Endothelial cell (in vitro differentiated cells): ENCODE measurements at places on chromosomes 5 and 9. TPM values are rescaled to one million over a fixed set of nuclear protein-coding genes. Genes with fewer than 3 reads are reported as not detected.

CRHBP gene
- total RNA-seq, result 108 TPM

INSL4 gene
- not detected for total RNA-seq

ARAP3 gene
- 239 TPM for total RNA-seq

SMIM33 gene
- total RNA-seq, result not detected

SPINK13 gene
- not detected for total RNA-seq

C9 gene
- not detected for total RNA-seq

RNF44 gene
- total RNA-seq, result 103 TPM

GARIN3 gene
- not detected for total RNA-seq

AKNA gene
- total RNA-seq, result 79.1 TPM

PKN3 gene
- total RNA-seq, result 14.7 TPM

CARD19 gene
- 13.2 TPM for total RNA-seq

STKLD1 gene
- total RNA-seq, result 0.64 TPM

SERF1B gene
- total RNA-seq, result 71.7 TPM

ZNF354B gene
- 23.6 TPM for total RNA-seq

- no peak for DNase-seq
- H3K27ac ChIP-seq, result no peak overlapping the region
- H3K4me1 ChIP-seq, result peaks cover 7% of the 10 kb centered on the region
Measured at GRCh38 chr5:114358329-114358728, 3.5 kb upstream of the KCNN2 start.

- H3K27me3 ChIP-seq, result no peaks in the 10 kb centered on the region
- no peak for DNase-seq
- no peaks in the 10 kb centered on the region for H3K4me1 ChIP-seq
- H3K36me3 ChIP-seq, result no peaks in the 10 kb centered on the region
Measured at GRCh38 chr5:15074651-15075050, 203.1 kb upstream of the ANKH start.

GRCh38 chr5:177452688-177453638, 6.3 kb downstream of the PRR7 start:
- no peak overlapping the region for H3K4me3 ChIP-seq
- peaks cover 10% of the 10 kb centered on the region for H3K36me3 ChIP-seq
- DNase-seq, result no peak

DNA sequence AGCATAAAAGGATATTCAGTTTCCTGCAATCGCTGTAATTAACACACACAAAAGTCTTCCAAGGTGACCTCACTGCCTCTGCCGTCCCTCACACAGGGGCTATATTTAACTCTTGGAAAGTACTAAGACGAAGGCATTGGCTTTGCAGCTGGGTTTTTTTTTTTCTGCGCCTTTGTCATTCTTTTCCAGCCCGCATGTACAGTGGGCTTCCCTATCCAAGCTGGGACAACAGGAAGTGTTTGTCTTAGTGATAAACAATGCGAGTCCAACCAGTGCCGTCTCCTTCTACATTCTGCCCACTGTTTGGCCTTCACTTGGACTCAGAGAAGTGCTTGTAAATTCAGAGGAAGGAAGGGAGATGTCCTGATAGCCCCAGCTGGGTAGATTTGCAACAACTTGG, 17.6 kb downstream of the AFAP1L1 start:
- H3K4me1 ChIP-seq, result peaks cover 91% of the 10 kb centered on the region
- DNase-seq, result no peak
- H3K27me3 ChIP-seq, result peaks cover 7% of the 10 kb centered on the region
- H3K36me3 ChIP-seq, result peaks cover 46% of the 10 kb centered on the region
- H3K4me3 ChIP-seq, result peak overlapping the region; percentile 75

GRCh38 chr9:71604197-71605063, 163.9 kb downstream of the CEMIP2 start:
- no peaks in the 10 kb centered on the region for H3K27me3 ChIP-seq
- no peaks in the 10 kb centered on the region for H3K36me3 ChIP-seq
- H3K4me3 ChIP-seq, result no peak overlapping the region
- no peaks in the 10 kb centered on the region for H3K4me1 ChIP-seq
- DNase-seq, result peak; percentile 83
- no peak overlapping the region for H3K27ac ChIP-seq

- no peaks in the 10 kb centered on the region for H3K36me3 ChIP-seq
- H3K27me3 ChIP-seq, result peaks cover 1% of the 10 kb centered on the region
- no peak for DNase-seq
- no peak overlapping the region for H3K27ac ChIP-seq
- no peak overlapping the region for H3K4me3 ChIP-seq
- no peaks in the 10 kb centered on the region for H3K4me1 ChIP-seq
Measured at GRCh38 chr9:91177081-91177480, 184.6 kb downstream of the AUH start.

- peaks cover 2% of the 10 kb centered on the region for H3K27me3 ChIP-seq
- H3K4me3 ChIP-seq, result peak overlapping the region; percentile 92
- peaks cover 15% of the 10 kb centered on the region for H3K4me1 ChIP-seq
- peak overlapping the region; percentile 55 for H3K27ac ChIP-seq
- H3K36me3 ChIP-seq, result peaks cover 5% of the 10 kb centered on the region
Measured at GRCh38 chr5:131262953-131263541, 806 bp upstream of the CDC42SE2 start.

DNA sequence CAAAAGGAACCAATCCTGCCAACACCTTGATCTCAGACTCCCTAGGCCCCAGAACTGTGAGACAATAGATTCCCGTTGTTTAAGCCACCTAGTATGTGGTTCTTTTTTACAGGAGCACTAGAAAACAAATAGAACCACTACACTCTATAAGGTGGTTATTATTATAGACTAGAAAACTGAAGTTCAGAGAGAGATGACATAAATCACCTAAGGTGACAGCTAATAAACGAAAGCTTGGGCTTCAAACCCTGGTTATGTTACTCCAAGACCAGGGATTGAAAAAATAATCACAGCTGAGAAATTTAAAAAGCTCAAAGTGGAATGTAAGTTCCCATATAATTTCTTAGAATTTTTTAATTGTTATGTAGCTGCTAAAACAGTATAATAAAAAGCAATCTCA, 716.2 kb upstream of the DMAC1 start:
- no peak overlapping the region for H3K27ac ChIP-seq
- DNase-seq, result no peak
- H3K4me3 ChIP-seq, result no peak overlapping the region

GRCh38 chr9:35869621-35870216, 482 bp downstream of the OR13J1 start:
- H3K27ac ChIP-seq, result no peak overlapping the region
- H3K4me3 ChIP-seq, result no peak overlapping the region
- no peaks in the 10 kb centered on the region for H3K36me3 ChIP-seq
- no peak for DNase-seq

DNA sequence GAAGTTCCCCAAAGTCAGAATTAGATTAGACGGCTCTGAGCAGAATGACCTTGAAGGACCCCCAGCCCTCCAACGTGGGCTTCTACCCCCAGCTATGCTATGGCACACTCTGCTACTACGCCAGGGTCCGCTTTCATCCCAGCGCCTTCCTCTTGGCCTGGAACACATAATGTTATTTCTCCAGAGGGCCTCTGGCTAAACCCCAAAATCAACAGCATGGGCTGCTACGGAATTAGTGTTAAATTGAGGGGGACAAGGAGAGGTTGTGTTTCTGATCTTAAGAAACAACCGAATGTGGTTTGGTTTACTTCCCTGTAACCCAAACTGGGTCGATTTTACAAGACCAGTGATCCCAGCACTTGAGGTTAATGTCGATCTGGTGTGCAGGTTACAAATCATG, 97.1 kb downstream of the ZNF618 start:
- no peaks in the 10 kb centered on the region for H3K4me1 ChIP-seq
- H3K27ac ChIP-seq, result no peak overlapping the region
- DNase-seq, result no peak
- peaks cover 20% of the 10 kb centered on the region for H3K36me3 ChIP-seq

- H3K4me1 ChIP-seq, result no peaks in the 10 kb centered on the region
- H3K36me3 ChIP-seq, result no peaks in the 10 kb centered on the region
- H3K27me3 ChIP-seq, result peaks cover 8% of the 10 kb centered on the region
- H3K27ac ChIP-seq, result no peak overlapping the region
Measured at GRCh38 chr5:175743676-175744210, 85.9 kb downstream of the HRH2 start.

- H3K4me1 ChIP-seq, result peaks cover 6% of the 10 kb centered on the region
- H3K27ac ChIP-seq, result no peak overlapping the region
- DNase-seq, result no peak
- H3K4me3 ChIP-seq, result no peak overlapping the region
- H3K27me3 ChIP-seq, result peaks cover 2% of the 10 kb centered on the region
- H3K36me3 ChIP-seq, result peaks cover 17% of the 10 kb centered on the region
Measured at GRCh38 chr5:176943816-176944215, 44.7 kb upstream of the HK3 start.

DNA sequence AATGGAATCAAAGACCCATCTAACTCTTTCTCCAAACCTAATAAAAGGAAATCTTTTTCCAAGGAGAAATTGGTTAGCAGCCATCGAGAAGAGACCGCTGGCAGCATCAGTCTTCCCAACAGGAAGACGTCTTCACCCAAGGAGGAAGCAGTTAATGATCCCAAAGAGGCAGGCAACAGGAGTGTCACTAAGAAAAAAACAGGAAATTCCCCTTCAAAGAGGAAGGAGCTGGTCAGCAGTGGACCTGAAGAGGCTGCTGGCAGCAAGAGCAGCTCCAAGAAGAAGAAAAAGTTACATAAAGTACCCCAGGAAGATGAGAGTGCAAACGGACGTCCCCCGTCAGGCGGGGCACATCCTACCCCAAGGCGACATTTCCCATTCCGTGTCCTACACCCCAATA, 143.7 kb downstream of the ELAVL2 start:
- H3K36me3 ChIP-seq, result no peaks in the 10 kb centered on the region
- H3K4me1 ChIP-seq, result peaks cover 39% of the 10 kb centered on the region
- H3K27ac ChIP-seq, result peak overlapping the region; percentile 91
- no peak for DNase-seq
- no peak overlapping the region for H3K4me3 ChIP-seq

DNA sequence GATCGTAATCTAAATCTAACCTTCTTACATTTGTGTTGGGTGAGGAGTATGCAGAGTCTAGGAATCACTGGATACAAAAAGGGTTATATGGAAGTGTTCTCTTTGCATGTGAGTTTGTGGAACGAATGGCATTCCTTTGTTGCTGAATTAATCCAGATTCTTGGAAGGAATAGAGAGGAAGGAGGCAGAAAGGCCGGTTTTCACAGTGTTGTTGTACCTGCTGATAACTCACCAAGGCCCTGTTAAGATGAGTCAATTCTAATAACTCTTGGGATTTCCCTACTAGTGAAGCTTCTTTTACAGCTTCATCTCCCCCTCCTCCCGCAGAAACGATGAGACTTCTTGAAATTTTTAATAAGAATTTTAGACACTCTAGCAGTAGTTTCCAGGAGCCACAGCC, 84.0 kb downstream of the ZSWIM6 start:
- peaks cover 9% of the 10 kb centered on the region for H3K27me3 ChIP-seq
- no peak for DNase-seq
- H3K4me3 ChIP-seq, result no peak overlapping the region
- peaks cover under 1% of the 10 kb centered on the region for H3K36me3 ChIP-seq
- peak overlapping the region; percentile 66 for H3K27ac ChIP-seq

GRCh38 chr9:19922476-19923118, 133.8 kb upstream of the SLC24A2 start:
- no peaks in the 10 kb centered on the region for H3K27me3 ChIP-seq
- H3K36me3 ChIP-seq, result no peaks in the 10 kb centered on the region
- H3K4me1 ChIP-seq, result peaks cover 8% of the 10 kb centered on the region
- no peak overlapping the region for H3K4me3 ChIP-seq
- H3K27ac ChIP-seq, result no peak overlapping the region

DNA sequence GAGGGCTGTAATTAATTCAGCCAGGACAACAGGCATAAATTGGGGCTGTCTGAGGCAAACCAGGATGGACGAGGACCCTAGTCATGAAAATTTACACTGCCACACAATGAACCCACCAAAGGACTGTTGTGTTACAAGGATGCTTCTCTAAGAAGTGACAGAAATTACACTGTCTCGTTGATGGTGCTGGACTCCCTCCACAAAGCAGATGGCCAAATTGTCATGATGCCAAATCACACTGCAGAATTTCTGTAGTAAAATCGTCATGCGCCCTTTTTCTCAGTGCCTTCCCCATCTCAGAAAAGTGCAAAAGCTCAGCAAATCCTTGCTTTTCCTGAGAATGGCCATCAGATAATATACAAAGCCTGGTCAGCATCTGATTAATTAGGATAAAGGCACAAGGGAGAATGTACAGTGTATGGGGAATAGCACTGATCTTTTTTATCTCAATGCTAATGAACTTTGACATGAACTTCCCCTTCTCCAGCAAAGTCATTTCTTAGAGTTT, 545.8 kb downstream of the CSNK1G3 start:
- H3K27ac ChIP-seq, result no peak overlapping the region
- no peaks in the 10 kb centered on the region for H3K36me3 ChIP-seq
- peaks cover 10% of the 10 kb centered on the region for H3K4me1 ChIP-seq
- H3K4me3 ChIP-seq, result no peak overlapping the region
- peaks cover 2% of the 10 kb centered on the region for H3K27me3 ChIP-seq
- no peak for DNase-seq

DNA sequence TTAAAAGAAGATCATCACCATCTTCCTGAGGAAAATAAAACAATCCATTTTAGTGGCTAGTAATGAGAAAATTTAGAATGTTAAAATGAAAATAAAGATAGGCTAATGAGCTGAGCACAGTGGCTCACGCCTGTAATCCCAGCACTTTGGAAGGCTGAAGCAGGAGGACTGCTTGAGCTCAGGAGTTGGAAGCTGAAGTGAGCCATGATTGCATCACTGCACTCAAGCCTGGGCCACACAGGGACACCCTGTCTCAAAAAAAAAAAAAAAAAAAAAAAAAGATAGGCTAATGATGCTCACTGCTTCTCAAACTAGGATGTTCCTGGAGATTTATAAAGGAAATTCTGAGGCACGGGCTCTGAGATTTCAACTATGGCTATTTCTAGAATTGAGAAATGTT, 50.3 kb downstream of the CPLANE1 start:
- peaks cover 9% of the 10 kb centered on the region for H3K36me3 ChIP-seq
- no peaks in the 10 kb centered on the region for H3K27me3 ChIP-seq
- H3K4me3 ChIP-seq, result no peak overlapping the region
- no peak for DNase-seq

DNA sequence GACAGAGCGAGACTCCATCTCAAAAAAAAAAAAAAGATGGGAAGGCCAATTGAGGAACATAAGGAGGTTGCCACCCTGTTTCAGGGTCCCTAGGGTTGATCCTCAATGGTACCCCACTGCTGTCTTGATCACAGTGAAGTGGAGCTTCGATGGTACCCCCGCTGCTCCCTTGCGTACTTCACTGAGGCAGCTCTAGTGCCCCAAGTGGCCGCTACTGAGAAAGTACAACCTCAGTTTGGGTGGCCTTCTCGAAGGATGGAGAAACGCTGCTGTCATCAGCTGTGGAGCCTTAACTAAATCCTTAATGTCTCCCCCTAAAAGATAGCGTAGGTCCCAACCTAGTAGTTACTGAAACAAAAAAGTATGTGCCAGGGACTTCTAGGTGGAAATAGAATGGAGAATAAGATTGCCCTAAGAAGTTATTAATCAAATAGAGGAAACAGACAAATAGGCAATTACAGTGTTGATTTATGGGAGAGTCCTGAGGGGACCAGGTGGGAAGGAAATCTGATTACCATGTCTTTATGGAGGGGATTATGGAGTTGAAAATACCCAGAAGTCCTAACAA, 6.3 kb downstream of the TESK1 start:
- peaks cover 7% of the 10 kb centered on the region for H3K27me3 ChIP-seq
- peaks cover 9% of the 10 kb centered on the region for H3K36me3 ChIP-seq
- H3K4me1 ChIP-seq, result peaks cover 6% of the 10 kb centered on the region
- no peak overlapping the region for H3K27ac ChIP-seq
- peak; percentile 40 for DNase-seq
- no peak overlapping the region for H3K4me3 ChIP-seq
